ENCODE measurements at places on chromosomes 3 and 15.

DNA sequence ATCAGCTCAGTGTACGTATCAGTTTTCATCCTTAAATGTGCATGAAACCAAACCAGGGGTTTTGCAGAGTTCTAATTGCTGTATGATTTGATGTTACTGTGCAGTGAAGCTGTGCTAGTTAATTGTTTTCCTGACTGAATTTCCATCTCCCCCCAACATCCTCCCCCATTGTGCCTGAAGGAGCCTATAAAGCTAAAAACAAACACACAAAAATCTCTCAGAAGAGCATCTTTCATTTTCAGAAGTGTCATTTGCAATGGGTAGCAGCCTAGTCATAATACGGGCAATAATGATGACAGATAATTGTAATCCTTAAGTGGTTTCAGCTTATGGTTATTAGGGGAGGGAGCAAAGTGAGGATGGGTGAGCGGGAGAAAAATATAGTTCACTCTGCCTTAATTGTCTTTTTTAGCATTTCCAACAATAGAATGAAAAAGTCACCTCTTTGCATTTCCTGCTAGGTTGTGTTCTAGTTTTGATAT is 207.9 kb upstream of the TBL1XR1 start:
- DNase-seq: no peak

- DNase-seq: no peak
Measured at GRCh38 chr3:52346623-52347530, 30.8 kb downstream of the DNAH1 start.

- DNase-seq: no peak
Measured at GRCh38 chr3:175308097-175308496, 449.0 kb downstream of the NAALADL2 start.

DNA sequence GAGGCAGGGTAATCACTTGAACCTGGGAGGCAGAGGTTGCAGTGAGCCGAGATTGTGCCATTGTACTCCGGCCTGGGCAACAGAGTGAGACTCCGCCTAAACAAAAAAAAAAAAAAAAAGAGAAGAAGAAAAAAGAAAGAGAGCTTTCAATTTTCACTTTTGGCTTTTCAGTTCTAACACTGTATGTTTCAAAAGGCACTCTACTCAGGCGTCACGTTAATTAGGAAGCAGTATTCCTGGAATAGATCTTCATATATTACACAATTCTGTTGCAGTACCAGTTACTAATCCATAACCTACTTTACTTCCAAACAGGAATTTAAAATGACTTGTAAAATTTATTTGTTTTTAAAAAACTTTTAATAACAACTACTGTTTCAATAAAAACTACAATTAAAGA is 131.7 kb upstream of the PLXND1 start:
- DNase-seq: no peak

GRCh38 chr15:71564217-71564616 is 246.1 kb upstream of the NR2E3 start:
- DNase-seq: no peak

Measured in natural killer cell (primary cell).